ENCODE measurements at places on chromosomes 2 and 18.

GRCh38 chr2:134284119-134284670 lies 30.3 kb downstream of the MGAT5 start:
- no peak for DNase-seq

- no peak for DNase-seq
Observed at GRCh38 chr18:11943551-11943950, 35.4 kb upstream of the MPPE1 start.

DNA sequence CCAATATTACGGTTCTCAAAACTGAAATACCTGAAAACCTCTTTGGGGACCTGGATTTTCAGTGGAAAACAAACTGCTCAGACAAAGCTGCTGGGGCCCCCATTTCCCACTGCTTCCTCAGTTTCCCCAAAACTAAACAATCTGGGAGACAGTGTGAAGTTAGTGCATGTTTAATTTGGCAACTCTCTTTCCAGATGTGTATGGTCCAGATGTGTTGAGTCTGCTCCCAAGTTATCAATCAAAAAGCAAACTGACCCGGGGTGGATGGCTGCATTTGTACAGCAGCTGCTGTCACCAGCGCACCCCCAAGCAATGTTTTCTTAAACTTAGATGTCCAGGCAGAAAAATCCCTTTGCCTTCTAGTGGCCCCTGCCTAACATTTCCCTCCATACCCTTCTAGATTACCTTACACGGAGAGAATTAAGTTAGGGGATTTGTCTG lies 136.9 kb downstream of the COPS8 start:
- DNase-seq: no peak

DNA sequence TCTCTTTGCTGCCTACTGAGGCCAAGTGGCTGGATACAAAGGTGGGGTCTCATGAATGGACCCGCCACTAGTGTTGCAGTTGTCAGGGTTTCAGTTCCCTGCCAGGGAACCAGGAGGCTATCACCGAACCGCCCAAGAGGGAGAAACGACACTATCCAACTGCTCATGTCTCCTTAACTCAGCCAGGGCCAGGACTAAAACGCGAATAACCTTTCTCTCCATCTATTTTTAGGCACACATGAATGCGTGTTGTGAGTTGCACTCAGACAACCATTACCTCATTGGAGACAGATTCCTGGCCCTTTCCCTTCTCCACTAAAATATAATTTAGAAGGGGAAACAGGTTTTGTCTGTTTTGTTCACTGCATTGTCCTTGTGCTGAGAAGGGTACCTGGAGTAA lies 559.5 kb downstream of the SOCS6 start:
- DNase-seq: no peak

DNA sequence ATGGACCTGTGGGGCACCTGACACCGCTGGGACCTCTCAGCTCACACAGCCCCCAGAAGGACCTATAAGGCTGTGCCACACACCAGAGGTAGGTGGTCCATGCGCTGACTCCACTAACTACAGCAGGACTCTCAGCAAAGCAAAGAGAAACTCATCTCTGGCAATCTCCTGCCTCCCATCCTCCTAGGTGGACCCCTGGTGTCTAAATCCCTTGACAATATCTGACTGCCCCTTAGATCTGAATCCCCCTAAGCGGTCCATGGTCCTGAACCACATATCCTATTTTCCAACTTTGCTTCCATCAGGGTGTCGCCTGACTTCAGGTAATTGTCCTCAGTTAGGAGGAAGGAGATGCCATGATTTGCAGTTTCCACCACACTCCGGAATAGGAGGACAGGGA lies 282.6 kb downstream of the MYT1L start:
- DNase-seq: no peak

DNA sequence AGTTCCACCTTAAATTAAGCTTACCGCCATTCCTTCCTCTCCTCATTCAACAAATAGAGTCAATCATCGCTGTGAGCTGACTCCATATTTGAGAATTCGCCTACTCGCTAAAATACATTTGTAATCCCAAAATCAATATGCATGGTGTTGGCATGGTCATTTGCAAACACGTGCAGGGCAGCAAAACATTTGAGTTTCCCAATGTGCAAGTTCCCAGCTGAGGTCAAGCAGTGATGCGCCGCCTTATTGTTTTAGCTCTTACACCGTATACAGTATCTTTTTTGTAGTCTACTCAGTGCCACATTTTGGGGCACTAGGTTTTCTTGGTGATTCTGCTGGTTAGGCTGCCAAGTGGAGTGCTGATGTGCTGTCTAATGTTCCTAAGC lies 73.3 kb upstream of the MGAT4A start:
- DNase-seq: no peak

- no peak for DNase-seq
Observed at GRCh38 chr2:8628179-8628865, 53.5 kb upstream of the ID2 start.

- no peak for DNase-seq
Observed at GRCh38 chr2:26526589-26526988, 48.7 kb upstream of the OTOF start.

- no peak for DNase-seq
Observed at GRCh38 chr2:135276525-135276924, 224.4 kb downstream of the RAB3GAP1 start.

DNA sequence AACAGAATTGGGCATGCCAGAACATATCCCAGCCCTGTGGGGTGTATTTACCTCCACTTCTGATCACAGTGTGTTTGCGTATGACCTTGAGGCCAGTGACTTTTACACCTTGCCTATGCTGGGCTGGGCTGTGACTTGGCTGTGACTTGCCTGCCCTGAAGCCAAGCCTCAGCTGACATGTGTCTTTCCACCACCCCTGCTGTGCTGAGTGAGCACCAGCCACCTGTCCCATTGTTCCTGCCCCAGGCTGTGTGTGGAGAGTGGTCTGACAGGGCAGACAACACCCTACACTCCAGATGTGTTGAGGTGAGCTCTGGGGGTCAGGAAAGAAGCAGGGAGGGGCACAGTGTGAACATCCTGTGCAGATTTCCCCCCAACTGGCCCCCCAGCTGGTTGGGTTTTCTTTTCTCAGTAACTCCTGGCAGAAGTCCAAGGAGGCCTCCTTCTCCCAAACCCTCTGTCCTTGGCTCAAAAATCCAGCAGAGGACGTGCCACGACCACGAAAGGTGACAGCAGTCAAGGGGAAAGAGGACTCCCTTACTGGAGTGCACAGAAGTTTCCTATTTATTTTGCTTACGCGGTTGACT lies 5.1 kb upstream of the STEAP3 start:
- no peak for DNase-seq

Measured in naive B cell (primary cell).